NCI-H1092 (cell line): ENCODE measurements at places on chromosomes 2 and 18.

- no peak for DNase-seq
Observed at GRCh38 chr2:108701806-108702205, 17.5 kb upstream of the RANBP2 start.

DNA sequence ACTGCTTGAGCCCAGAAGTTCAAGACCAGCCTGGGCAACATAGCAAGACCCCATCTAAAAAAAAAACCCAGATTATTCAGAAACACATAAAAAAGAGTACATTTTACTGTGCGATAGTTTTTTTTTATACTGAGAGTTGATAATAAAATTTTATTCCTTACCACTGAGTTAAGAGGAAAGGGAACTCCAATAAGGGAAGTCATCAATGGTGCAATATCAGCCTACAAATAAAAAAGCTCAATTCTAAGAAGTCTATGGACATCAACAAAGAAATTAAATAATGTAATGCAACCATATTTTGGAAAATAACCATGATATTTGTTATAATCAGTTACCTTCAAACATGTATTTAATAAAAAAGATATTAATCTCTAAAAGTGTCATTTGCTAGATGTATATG, 46.6 kb downstream of the PIGN start:
- DNase-seq, result no peak

GRCh38 chr18:25360301-25360899, 8.4 kb upstream of the ZNF521 start:
- no peak for DNase-seq

GRCh38 chr2:171595896-171596295, 73.6 kb downstream of the CYBRD1 start:
- no peak for DNase-seq

- DNase-seq, result no peak
Observed at GRCh38 chr2:144032566-144032965, 487.4 kb downstream of the ZEB2 start.

DNA sequence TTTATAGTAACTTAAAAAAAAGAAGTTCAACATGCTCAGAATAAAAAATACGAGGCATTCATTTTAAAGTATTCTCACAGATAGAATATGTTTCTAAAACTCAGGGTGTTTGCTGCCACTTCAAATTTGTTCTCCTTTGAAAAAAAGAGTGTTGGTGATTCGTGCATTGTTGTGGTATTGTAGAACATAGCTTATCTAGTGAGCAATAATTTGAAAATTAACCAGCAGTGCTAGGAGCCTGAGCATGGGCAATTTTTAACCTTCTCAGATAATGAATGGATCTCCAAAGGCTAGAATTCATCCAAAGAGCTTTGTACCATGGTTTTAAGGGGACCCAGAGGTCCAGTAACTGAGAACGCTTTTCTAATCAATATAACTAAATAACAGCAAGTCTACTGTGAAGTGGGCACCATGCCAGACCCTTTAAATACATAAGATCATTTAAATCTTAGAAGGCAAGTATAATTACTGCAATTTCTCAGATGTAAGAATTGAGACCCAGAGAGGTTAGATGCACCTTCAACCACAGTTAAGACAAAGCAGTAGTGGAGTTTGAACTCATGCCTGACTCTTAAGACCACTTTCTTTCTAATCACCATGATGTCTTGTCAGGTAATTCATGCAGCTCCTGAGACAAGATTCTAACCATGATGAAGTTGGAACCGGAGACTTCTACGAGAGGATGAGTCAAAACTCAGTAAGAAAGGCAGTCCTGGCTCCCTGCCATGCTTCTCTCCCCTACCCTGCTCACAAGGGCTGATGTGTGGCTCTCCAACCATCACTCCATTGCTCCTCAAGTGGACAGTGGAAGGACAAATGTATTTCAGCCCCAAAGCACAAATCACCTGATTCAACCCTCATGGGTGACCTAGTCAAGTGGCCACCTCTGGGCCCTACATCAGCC, 3.4 kb downstream of the CYRIA start:
- DNase-seq, result no peak

DNA sequence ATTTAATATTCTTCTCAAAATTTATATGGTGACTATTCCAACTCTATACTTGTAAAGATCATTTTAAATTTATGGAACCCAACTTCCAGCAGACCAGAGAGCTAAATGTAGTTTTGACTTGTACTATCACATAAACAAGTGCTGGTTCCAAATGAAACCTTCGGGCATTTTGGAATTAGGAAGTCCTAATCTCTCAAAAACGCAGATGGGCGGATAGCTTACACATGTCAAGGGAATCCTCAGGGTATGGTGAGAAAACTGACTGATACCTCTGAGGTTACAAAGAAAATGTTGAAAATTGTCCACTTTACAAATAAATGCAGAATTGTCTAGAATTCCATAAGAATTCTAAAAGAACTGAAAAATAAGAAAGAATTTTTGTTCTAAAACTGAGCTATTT, 224.1 kb downstream of the SS18 start:
- no peak for DNase-seq

- no peak for DNase-seq
Observed at GRCh38 chr18:6498289-6498856, 83.7 kb upstream of the L3MBTL4 start.

DNA sequence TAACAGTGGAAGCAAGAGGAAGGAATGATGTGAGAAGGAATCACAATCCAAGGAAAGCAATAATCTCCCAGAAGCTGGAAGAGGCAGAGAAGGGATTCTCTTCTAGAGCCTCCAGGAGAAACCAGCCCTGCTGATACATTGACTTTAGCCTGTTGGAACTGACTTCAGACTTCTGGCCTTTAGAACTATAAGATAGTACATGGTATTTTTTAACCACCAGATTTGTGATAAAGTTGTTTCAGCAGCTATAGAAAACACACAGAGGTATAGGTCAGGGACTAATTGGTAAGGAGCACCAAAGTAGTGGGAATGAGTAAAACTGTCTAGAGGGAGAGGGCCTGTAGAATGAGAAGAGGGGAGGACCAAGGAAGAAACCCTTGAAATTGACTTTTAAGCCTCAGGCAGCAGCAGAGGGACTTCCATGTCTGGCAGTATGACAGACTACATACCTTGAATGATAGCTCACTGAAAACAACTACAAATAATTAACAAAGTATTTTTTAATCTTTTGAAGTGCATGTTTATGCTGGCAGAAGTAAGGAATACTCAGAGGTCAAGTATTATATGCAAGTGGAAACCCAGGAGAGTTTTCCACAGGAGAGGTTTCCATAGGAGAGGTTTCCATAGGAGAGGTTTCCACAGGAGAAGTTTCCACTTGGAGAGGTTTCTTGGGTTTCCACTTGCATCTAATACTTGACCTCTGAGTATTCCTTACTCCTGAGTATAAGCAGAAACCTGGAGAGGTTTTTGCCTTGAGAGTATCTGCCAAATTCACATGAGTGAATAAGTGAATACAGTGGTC, 33.8 kb upstream of the TMEM17 start:
- DNase-seq, result no peak

DNA sequence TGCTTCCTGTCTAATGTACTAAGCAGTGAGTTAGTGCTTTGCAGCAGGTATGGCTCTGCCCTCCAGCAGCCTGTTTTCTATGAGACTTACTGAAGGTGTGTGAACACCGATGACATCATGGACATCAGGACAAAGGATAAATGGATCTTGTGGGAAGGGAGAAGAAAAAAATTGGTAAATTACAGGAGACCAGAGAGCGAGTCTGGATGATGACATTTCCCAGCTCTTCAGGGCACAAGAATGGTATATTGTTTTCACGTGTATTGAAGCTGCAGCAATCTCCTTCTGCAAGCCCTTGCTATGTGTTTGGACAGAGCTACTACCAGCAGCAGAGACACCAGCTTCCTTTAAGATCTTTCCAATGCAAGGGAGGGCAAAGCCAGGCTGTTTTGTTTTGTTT, 47.2 kb downstream of the DCC start:
- no peak for DNase-seq

DNA sequence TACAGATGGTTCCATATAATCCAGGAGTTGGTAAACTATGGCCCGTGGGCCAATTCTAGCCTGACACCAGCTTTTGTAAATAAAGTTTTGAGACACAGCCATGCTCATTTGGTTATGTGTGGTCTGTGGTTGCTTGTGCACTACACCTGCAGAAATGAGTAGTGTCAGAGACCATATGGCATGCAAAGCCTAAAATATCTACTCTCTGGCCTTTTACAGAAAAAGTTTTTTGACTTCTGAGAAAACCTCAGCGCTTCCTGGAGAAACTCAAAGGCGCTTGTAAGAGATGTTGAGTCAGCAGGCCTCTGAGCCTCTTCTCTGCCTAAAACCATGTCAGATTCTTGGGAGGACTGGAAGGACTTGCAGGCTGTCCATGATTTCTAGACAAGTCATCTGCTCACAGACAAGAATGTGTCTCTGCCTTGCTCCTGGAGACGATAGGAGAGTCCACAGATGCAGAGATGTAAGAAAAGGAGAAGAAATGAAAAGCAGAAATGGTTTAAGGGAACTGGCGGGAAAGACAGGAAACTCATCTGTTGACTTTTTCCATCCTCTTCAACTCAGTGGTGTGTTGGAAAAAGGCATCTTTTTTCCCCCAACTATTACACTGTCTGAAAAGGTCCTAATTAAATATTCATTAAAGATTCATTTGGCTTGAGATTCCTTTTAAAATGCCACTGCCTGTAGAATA, 5.2 kb downstream of the TTC39C start:
- DNase-seq, result no peak

- no peak for DNase-seq
Observed at GRCh38 chr2:43217228-43218154, 8.9 kb downstream of the ZFP36L2 start.

- DNase-seq, result no peak
Observed at GRCh38 chr2:181910028-181910831, 18.7 kb downstream of the ITPRID2 start.

DNA sequence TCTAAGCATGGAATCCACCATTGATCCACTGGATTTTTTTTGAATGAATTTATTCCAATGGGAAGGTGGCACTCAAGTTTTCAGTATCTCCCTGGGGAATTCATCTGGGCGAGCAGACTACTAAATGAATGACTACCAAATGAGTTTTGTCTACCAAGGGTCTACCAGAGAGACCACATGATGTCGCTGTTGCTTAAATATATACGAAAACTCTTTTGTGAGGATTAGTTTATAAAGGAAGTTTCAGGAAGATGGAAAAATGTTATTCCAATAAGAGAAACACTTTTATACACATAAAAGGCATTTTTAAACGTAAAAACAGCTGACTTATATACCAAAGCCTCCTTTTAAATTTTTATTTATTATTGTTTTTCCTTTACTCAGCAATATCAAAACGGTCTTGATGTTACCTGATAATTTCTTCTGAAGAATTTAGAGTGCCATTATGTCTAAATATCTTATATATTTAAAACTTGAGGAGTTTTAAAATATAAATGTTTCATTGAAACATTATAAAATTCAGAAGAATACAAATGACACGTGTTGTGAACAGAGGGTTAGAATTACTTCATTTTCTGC, 139.7 kb downstream of the HRH4 start:
- DNase-seq, result peak; percentile 78

- no peak for DNase-seq
Observed at GRCh38 chr2:204749319-204749718, 204.0 kb downstream of the PARD3B start.

- peak; percentile 16 for DNase-seq
Observed at GRCh38 chr2:68925295-68925896, 27.3 kb downstream of the GKN2 start.

DNA sequence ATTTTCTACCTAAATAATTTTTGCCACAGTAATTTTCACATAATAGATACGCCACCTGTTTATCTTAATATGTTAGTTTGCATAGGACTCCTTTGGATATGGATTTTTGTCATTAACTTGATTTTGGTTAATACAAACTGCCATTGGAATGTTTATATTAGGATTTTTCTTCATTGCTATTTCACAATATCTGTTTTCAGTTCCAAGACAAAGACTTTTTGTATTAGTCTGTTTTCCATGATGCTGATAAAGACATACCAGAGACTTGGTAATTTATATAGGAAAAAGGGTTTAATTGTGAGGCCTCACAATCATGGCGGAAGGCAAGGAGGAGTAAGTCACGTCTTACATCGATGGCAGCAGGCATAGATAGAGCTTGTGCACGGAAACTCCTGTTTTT, 503.1 kb upstream of the TMEFF2 start:
- no peak for DNase-seq
